ENCODE measurements at places on chromosomes 4 and X.

DNA sequence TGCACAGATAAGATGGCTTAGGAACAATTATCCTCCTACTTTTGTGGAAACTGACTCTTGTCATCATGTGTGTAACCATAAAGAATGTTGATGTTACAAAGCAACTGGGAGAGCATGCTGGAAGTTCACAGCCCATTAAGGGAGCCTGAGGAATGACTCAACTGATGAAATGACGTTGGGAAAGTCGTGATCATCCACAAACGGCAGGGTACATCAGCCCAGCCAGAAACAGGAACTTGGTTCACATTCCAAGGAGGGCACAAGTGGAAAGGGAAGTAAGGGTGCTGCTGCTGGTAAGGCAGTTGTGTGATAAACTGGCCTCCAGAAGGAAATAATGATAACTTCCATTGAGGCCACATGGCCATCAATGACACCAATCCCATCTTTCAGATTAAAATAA, 6.7 kb downstream of the TEC start:
- DNase-seq = peak; percentile 36

GRCh38 chrX:18401848-18402213, 23.6 kb upstream of the CDKL5 start:
- no peak for DNase-seq

- DNase-seq = peak; percentile 94
These were observed at the start of gene CHIC2 for GRCh38 chr4:54064317-54065111. Gene CHIC2, minus strand, starts transcription at chr4:54064605. Its CDS starts 305 bp downstream, at chr4:54064300.

- no peak for DNase-seq
These were observed 1399.1 kb upstream of the PCDH7 start for GRCh38 chr4:29320947-29321620.

GRCh38 chrX:53674581-53674980, 11.9 kb downstream of the HUWE1 start:
- no peak for DNase-seq

DNA sequence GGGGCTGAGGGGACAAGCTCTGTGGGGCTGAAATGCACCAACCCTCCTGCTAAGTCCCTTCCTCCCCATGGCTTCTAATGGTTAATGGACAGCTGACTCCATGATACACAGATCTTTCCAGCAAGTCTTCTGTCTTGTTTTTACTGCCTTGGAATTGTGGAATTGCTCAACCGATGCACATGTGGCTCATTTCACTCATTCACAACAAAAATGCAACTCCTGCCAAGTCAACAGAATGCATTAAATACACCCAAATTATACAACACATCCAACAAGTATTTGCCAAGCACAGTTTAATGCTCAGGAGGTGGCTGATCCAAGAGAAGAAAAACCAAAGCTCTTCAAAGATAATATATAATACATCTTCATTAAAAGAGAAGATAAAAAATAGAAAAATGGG, 61.9 kb upstream of the PAGE4 start:
- DNase-seq = no peak

DNA sequence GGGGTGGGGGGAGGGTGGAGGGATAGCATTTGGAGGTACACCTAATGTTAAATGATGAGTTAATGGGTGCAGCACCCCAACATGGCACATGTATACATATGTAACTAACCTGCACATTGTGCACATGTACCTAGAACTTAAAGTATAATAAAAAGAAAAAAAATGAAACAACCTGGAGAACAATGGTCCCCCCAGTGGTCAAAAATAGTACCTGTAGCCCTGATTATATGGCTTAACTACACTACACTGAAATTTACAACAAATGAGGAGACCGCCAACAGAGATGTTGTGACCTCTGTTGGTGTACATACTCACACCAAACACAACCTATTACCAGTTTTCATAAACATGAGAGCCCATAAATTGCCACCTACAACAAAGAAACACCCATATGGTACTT, 7.3 kb upstream of the MAGEE1 start:
- DNase-seq = no peak

- DNase-seq = peak; percentile 27
These were observed 161.0 kb upstream of the S100G start for GRCh38 chrX:16488959-16489358.

GRCh38 chr4:112312610-112313239, 15.6 kb downstream of the ALPK1 start:
- DNase-seq = no peak

- no peak for DNase-seq
These were observed 27.5 kb downstream of the CCDC149 start for GRCh38 chr4:24885342-24885741.
